Amygdala (tissue), 56 donors: ENCODE measurements at places on chromosomes 16 and 17.
A peak's percentile ranks its signal among the peaks of the same experiment; 100 is the strongest.

DNA sequence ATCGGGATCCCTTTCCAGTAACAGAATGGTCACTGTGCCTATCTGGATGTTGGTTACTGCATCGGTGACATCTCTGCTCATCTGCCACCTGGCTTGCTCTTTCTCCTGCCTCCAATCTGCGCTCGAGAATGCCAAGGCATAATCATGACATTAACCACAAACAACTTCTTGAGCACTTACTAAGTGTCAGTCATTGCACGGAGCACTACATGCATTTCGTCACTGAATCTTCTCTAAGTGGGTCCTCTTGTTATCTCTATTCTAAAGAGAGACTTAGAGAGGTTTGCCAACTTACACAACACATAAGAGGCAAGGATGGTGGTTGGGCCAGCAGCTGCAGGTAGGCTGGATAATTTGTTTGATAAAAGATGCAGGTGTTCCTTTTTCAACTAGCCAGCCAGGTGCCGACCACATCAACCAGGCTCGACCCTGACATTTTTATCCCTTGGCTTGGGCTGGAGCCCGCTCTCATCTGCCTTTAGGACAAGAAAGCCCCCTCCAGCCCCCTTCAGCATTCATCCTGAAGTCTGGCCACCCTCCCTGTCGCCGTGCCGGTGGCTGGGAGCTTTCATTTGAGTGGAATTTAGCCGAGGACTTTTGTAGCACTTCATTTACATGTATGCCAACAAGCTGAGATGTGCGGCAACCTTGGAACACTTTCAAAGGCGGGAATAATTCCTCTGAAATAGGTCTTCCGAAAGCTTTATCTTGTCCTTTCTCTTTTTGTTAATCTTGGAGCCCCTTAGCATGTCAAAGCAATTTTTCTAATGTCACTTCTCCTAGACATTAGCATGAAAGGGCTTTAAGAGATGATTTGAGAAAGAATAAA is 89.3 kb upstream of the NKD1 start:
- no peak for DNase-seq

DNA sequence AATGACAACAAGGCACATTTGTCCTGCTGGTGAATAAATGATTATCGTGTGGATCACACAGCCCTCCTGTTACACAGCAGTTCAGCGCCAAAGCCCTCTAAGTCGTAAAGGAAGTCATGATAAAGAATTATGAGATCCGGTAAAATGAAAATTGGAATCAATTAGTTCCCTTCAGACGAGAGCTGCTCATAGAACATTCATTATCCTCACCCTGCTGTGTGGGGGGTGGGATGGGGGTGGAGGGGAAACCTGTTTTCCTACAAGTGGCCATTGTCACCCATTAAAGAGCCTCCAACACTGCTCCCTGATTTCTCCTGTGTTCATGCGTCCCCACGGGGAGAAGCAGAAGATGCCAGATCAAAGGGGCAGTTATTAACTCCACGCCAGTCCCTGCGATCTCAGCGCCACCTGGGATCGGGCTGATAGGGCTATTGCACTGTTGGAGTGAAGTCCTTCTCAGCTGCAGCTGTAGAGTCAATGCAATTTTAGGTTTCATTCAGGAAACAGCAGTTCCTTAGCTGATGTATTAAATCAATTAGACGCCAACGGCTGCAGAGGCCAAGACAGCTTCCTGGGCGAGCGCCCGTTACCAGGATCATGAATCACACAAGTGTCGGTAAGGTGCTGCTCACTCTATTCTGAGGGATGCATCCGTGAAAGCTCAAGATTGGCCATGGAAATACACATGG is 19.2 kb upstream of the CACNG4 start:
- DNase-seq = no peak

DNA sequence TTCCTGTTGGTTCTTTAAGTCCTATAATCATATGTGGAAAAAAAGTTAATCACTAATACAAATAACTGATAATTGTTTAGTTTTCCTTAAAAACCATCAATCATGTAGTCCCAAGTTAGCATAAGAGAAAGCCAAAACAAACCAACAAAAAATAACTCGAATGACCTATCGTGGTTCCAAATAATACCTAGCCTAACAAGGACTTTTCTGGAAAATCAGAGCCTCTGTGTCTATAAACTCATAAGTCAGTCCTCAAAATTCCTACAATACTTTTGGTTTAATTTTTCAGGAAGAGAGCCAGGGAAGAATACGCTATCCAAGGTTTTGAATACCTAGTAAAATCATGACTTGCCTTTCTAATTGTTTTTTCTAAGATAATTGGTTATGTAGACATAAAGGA is 975.3 kb upstream of the SOX9 start:
- no peak for DNase-seq

- DNase-seq = no peak
Measured at GRCh38 chr17:8831234-8831849, 32.2 kb upstream of the MFSD6L start.

DNA sequence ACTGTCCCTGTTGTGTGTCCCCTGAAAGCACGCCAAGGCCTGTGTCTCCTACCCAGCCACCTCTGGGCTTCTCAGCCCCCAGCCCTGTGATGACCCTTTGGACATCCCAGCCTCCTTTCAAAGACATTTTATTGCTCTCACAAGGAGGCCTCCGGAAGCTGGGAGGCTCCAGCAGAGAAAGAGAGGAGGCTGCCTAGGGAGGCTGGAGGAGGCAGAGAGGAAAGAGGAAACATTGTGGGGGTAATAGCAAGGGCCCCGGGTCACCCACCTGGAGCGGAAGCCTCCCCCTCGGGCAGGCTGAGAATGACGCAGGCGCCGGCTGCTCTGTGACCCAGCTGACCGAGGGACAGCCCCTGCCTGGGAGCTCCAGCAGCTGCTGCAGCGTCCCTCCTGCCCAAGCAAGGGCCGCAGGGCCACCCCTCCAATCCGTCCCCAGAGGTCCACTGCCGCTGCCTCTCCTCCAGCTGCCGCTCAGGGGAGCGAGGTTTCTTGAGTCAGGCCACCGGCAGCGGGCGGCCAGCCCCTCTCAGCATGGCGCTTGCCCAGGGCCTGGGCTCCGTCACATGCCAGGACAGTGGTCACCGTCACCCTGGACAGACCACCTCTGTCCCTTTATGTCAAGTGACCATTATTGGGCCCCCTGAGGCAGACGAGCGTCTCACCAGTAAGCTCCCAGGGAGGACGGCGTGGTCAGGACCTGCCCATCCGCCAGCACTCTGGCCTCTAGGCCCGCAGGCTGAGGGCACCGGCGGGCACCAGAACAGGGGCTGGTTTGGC is 29.3 kb downstream of the ACTG1 start:
- DNase-seq = no peak

DNA sequence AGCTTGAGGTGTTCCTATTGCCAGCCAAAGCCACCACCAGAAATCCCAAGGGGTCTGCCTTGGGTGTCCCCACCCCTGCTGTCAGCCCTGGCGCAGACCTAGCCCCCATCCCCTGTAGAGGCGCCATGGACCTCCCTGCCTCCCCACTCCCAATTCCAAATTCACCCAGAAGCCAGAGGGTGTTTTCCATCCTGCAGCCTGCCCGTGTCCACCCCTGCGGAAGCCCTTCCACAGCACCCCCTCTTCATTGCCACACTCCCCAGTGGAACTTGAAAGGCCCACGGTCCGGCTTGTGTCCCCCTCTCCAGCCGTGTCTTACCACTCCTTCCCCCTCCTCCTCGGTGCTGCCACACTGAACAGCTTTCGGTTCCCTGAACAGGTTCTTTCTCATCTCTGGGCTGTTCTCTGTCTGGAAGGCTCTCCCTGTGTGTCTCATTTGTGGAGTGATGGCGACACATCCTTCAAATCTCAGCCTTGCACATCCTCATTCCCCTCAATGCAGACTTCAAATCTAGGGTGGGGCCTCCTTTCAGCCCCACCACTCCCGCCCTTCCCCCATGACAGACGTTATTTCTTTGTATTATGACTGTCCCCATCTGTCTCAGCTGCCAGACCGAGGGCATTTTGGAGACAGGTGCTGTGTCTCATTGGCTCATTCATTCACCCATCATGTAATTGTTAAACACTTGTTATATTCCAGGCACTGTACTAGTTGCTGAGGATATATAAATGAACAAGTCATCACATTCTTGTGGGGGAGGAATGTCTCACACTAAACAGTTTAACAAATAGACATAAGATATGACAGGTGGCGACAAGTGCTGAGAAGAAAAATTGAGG is 36.3 kb downstream of the ADGRG5 start:
- no peak for DNase-seq

GRCh38 chr17:77247048-77247541 is 106.3 kb downstream of the SEC14L1 start:
- peak; percentile 55 for DNase-seq

GRCh38 chr16:82716361-82716855 is 89.6 kb downstream of the CDH13 start:
- DNase-seq = no peak

DNA sequence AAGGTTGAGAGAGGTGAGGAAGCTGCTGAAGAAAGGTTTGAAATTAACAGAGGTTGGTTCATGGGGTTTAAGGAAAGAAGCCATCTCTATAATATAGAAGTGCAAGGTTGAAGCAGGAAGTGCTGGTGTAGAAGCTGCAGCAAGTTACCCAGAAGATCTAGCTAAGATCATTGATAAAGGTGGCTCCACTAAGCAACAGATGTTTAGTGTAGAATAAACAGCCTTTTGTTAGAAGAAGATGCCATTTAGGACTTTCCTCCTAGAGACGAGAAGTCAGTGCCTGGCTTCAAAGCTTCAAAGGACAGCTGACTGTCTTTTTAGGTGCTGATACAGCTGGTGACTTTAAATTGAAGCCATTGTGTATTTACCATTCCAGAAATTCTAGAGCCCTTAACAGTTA is 29.3 kb downstream of the GOSR1 start:
- DNase-seq = no peak

GRCh38 chr17:45096141-45096540 is 35.0 kb downstream of the NMT1 start:
- DNase-seq = no peak

- DNase-seq = no peak
Measured at GRCh38 chr16:84775262-84775810, 44.4 kb upstream of the CRISPLD2 start.

- DNase-seq = no peak
Measured at GRCh38 chr17:32914181-32914580, 13.8 kb upstream of the TMEM98 start.

GRCh38 chr17:47981462-47981861 is 10.5 kb downstream of the CDK5RAP3 start:
- no peak for DNase-seq

GRCh38 chr17:63741143-63741407 is 524 bp downstream of the STRADA start:
- DNase-seq = no peak

DNA sequence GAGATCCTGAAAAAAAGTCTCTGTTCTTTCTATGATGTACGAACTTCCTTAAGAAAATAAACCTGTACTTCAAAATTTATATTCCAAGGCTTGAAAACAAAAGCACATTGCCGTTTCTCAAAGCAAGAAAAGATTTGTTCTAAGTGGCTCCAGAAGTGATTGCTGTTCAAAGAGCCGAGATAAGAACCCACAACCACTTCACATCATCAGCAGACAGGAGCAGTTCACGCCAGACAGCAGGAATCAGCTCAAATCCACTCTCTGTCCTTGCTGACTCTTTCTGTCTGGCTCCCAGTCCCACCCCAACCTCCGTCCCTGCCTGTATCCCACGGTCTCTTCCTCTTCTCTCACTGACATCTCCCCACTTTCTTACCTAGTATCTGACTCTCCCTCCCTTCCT is 85.0 kb upstream of the MYOCD start:
- no peak for DNase-seq

GRCh38 chr16:83802135-83802534 is 5.6 kb upstream of the HSBP1 start:
- no peak for DNase-seq

DNA sequence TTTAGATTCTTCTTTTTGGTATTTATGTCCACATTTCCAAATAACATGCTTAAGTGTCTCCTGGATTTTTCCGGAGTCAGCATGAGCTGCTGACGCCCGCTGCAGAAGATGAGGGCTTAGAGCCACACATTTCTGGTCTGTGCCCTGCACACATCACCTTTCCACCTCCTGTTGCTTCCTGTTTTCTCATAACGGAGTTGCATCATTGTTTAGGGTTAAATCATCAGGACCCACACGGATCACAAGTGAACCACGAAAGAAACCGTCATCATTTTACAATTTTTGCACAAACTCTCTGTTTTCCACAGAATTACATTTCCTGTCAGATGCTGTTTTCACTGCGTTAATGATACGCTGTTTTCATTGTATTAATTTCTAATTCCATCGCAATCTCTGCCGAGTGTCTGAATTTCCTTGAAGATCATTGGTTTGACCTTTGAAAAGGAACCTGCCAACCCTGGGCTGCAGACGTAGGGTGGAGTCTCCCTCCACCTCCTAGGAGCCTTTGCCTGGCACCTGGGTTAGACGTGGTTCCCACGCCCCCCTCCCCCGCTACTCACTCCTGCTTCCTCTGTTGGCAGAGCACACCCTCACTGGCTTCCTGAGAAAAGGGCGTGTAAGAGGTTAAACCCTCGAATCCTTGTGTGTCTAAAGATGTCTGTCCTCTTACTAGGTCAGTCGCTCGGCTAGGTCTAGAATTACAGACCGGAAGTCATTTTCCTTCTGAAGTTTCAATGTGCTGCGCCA is 68.2 kb downstream of the RNF213 start:
- no peak for DNase-seq

- no peak for DNase-seq
Measured at GRCh38 chr16:66899310-66899944, 19.1 kb downstream of the PDP2 start.

- no peak for DNase-seq
Measured at GRCh38 chr17:72984926-72985325, 107.6 kb downstream of the SLC39A11 start.

DNA sequence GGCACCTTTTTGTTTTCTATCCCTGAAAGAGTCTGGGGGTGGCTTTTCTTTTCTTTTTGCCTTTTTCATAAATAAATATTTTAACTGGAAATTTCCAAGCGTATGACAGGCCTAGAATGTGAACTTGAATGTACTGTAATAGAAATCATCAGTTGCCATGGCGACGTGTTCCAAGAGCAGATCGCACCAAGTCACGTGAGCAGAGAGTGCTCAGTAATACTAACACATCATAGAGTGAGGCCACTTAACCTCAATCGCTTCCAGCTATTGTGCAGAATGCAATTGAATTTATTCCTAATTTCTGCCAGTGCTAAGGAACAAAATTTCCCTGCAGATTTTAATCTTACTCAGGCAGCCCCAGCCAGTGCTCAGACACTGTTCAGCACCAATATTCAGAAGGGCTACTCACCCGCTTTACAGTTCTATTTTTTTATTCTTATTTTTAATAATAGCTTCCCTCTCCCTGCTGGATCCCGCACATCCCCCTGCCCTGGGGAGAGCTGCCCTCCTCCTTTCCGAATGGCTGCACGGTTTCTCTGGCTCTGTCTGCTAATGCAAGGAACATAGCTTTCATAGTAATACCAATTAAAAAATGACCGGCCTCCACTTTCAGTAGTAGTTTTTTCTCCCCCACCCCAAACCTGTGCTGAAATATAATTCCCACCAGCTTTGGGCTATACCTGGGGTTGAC is 26.2 kb upstream of the PMFBP1 start:
- peak; percentile 34 for DNase-seq

- DNase-seq = no peak
Measured at GRCh38 chr17:81481815-81482505, 30.6 kb downstream of the ACTG1 start.

GRCh38 chr17:77869041-77869599 is 89.4 kb upstream of the TNRC6C start:
- DNase-seq = no peak
